ENCODE measurements at places on chromosomes 5 and 9.

DNA sequence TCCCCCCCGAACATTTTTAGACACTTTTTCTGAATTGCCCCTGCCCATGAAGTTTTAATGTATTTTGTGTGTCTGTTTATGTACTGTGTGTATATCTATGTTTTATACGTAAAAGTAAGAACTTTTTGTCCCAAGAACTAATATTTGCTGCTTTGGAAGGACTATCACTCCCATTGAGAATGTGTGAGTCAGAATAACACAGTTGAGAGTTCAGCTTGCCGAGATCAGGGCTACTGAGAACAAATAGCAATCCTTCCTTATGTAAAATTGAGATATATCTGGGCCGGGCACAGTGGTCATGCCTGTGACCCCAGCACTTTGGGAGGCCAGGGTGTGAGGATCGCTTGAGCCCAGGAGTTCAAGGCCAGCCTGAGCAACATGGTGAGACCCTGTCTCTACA is 11.3 kb downstream of the GTF3C4 start:
- DNase-seq: no peak

DNA sequence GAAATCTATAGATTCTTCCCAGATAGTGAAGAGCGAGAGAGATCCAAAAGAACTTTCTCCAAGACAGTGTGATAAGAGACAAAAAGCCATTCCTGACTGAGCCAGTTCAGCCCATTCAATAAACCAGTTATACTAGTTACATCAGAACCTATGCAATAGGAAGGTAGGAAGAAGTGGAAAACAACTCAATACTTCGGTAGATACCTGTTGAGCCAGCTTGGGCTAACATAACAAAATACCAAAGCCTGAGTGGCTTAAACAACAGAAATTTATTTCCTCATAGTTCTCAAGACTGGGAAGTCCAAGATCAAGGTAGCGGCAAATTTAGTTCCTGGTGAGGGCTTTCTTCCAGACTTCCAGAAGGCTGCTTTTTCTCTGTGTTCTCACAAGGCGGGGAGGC is 214.5 kb upstream of the GRAMD2B start:
- DNase-seq: no peak

- DNase-seq: no peak
Measured at GRCh38 chr9:20317701-20318100, 304.6 kb downstream of the MLLT3 start.

DNA sequence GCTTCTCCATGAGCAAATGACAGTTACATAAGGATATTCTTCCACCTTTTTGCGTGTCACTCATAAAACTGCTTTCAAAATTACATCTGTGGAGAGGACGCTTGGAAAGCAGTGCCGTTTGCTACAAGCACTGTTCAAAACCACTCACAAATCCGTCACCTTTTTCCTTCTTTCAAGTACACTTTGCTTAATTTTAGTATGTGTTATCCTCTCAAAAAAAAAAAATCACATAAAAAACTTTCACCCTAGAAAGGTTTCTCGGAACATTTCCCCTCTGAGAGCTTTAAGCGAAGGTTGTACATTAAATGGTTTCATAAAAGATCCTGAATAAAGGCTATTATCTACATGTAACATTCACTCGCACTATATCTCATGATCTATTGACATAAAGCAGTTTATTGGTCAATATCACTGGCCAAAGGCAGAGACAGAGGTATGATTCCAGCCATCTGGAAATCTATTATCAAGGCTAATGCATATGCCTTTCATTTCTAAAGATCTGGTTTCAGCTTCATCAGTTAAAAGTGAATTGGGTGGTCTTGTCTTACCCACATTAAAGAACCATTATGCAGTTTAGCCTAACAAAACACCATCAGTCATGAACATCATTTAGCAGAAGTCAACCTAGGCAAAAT is 163.6 kb downstream of the ENC1 start:
- no peak for DNase-seq

DNA sequence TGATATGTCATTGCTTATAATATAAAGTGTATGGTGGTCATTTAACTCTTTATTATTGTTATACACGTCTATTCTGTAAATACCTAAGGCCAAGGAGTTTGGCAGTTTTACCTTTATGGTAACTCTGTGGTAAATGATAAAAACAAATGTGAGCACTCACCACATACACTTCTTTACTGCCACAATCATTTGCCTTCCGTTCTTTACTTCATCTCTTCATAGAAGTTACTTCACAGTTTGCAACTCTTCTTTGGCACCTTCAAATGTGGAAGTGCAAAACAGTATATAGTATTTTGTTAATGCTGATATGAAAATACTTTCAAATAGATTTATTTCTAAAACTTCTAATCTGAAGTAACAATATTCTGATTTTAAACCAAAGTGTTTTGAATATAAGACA is 4.4 kb upstream of the MEF2C start:
- DNase-seq: no peak

DNA sequence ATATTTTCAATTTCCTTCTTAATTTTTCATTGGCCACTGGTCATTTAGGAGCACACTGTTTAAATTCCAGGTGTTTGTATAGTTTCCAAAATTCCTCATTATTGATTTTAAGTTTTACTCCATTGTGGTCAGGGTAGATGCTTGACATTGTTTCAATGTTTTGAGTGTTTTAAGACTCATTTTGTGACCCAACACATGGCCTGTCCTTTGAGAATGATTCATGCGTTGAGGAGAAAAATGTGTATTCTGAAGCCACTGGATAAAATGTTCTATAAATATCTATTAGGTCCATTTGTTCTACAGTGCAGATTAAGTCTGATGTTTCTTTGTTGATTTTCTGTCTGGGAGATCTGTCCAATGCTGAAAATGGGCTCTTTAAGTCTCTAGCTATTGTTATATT is 24.4 kb upstream of the FNIP1 start:
- no peak for DNase-seq
